Calu3 (cell line): ENCODE measurements at places on chromosomes 7 and 10. TPM values are rescaled to one million over a fixed set of nuclear protein-coding genes. Genes with fewer than 3 reads are reported as not detected.

Gene SPDYE2
- total RNA-seq: not detected in 2 replicates

DNA sequence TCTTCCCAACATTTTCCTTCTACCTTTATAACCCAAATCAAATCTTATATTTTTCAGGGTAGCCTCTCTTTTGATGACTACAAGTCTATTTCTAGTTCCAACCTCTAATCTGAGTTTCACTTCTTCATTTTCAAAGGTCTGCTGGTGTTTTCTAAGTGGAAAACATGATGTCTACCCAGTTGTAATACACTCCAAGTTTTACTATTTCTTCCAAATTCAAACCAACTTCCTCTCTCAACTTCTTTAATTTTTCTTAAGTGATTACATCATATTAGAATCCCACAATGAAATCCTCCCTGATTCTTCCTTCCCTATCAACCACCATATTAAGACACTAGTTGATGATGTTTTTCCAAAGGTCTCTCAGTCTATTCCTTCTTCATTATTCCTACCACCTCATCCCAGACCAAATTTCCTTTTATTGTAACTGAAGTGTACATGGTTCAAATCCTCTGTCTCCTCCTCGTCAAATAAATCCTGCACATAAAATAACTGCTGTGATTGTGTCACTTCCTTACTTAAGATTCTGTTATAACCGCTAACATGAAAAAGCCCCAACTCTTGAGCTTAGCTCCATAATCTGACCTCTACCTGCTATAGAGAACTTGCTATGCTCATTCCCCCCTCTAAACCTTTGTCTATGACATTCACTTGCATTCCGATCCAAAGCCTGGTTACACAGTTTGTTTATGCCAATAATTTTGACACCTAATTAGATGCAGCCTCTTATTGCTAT lies 12.7 kb downstream of the TAS2R38 start:
- DNase-seq: no peak

DNA sequence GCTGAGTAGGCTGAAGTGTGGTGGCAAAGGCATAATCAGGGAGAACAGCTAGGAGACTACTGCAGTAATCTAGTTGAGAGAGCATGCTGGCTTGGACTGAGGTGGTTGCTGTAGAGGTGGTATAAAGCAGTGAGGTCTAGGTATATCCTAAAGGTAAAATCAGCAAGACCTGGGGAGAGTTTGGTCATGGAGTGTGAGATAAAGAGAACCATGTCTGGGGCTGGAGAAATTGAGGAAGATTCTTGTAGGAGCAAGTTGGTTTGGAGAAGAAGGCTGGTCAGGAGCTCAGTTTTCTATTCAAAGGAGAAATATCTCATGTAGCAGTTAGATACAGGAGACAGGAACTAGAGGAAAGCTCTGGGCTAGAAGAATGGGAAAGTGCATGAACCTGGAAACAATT lies 32.9 kb upstream of the ST7 start:
- DNase-seq: no peak

GRCh38 chr7:121182902-121183301 lies 145.9 kb upstream of the WNT16 start:
- no peak for DNase-seq
